ENCODE measurements at places on chromosomes 6 and 20.

DNA sequence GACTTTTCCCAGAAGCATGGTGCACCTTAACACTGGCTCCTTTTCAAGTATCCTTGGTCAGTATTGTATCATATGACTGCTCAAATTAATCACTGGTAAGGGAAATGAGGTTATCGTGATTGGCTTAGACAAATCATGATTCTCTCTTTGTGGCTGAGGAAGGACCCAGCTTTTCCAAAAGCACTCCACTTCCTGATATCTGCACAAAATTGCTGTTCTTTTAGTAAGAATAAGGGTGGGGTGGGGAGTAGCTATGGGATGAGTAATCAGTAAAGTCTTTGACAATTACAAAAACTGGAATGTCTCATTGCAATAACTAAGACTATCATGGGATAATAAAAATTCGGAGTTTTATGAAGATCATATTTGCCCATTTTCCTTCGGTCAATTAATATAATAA is 9.0 kb upstream of the RIPPLY2 start:
- no peak for DNase-seq

- DNase-seq = no peak
Observed at GRCh38 chr20:38228436-38228835, 32.1 kb downstream of the KIAA1755 start.

GRCh38 chr6:82086944-82087343 is 160.6 kb downstream of the IBTK start:
- no peak for DNase-seq

DNA sequence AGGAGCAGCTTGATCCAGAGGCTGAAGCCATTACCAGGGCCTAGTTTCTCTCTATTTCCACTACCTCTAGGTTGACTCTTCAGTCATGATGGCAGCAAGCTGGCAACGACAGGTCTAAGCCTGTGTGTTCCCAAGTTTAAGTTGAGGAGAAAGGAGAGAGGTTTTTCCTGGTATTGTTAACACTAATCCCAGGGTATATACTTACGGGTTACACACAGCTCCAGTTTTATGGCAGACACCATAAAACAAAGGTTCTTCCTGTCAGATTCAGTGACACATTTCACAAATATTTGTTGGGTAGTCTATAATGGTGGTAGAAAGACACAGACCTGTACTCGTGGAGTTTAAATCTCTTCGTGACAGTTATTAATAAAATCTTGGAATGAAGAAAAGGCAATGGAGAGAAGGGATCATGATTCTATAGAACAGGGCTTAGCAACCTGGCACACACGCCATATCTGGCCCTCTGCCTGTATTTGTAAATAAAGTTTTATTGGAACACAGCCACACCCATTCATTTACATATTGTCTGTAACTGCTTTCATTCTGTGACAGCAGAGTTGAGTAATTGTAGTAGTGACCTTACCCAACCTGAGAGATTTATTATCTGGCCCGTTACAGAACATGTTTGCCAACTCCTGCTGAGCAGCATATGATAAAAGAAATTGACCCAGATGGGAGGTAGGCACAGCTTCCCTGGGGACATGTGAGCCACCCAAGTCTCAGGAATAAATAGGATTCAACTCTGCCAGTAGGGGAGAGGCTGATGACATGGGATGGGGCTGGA is 323.3 kb downstream of the CDH4 start:
- DNase-seq = no peak

DNA sequence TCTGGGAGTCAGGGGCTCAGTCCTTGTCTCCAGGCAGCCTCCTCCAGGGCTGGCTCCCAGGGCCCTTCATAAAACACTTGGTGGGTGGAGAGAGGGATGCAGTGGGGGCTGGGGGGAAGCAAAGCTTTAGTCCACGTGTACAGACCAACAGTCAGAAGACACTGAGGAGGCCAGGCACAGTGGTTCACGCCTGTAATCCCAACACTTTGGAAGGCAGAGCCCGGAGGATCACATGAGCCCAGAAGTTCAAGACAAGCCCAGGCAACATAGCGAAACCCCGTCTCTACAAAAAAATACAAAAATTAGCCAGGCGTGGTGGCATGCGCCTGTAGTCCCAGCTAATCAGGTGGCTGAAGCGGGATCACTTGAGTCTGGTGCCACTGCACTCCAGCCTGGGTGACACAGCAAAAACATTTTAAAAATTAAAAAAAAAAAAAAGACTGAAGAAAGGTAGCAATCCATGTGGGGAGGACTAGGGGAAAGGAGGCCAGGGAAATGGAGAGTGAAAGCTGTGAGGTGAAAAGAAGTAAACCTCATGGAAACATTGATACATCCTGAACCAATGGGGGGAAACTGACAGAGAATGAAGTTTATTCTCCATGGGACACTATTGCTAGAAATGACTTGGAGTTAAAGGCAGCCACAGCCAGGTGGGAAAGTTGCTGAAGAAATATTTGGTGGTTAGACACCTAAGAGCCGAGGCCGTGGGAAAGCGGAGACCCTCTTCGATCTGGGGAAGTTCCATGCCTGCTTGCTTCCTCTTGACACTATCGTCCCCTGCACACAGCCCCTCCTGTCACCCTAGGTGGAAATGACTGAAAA is 35.4 kb downstream of the PIM1 start:
- peak; percentile 27 for DNase-seq

Measured in GM10248 (cell line).